Activated CD4-positive, alpha-beta T cell treated with anti-CD3 and anti-CD28 coated beads, Interleukin-2, amount 50 U/mL, for 16 hours (primary cell): ENCODE measurements at places on chromosomes 6 and 20.
A peak's percentile ranks its signal among the peaks of the same experiment; 100 is the strongest.

DNA sequence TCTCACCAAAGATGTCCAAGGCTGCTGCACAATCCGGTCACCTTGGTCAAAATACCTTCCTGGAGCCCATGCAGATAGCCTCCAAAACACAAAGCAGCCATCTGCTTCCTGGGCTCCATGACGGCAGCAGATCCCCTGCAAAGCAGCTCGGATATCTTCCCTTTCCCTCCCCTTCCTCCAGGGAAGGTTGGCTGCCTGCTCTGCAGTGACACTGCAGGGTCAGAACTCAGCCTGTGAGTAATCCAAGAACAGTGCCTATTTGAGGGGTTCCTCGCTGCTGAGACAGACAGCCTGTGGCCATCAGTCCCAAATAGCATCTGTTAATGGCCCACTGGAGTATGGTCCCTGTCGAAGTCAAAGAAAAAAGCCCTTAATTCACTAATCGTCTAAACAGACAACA is 270.8 kb downstream of the PREX1 start:
- no peak for DNase-seq

- peak; percentile 75 for DNase-seq
These were observed 17.8 kb upstream of the HSF2 start for GRCh38 chr6:122381494-122382265.

DNA sequence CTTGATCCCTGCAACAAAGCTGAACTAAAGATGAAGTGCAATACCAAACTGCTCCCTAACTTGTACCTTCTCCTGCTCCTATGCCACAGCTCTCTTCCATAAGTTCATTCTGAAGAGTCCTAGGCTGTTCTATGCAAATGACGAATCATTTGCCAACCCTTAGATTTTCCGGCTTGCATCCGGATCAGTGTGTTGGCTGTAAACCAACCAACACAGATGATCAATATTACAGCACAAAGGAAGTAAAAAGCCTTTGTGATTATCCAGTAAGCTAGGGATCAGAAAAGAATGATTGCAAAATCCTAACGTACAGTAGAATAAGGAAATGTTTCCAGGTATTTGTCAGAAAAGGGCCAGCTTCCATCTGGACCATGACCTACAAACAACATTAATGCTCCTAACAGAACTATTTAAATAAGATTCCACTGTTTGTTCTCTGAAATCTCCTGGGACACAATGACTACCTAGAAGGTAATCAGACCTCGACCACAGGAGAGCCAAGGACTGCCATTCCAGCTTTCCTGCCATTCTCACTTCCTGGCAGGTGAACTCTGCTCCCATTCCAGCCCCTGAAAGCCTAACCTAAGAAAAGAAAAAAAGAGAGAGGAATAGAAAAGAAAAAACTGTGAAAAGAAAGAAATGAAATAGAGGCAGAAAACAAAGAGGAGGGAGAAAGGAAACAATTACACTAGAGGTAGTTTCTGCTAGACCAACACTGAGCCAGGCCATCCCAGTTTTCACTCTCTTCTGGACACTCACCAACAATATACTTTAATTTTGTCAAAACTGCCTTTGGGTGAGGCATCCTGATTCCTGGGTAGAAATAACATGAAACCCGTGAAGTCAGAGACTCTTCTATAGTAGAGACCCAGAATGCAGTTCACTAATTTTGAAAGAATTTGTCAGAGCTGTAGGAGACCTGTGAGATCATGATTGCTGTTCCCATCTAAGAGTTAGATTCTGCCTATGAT is 19.7 kb downstream of the GMDS start:
- no peak for DNase-seq

DNA sequence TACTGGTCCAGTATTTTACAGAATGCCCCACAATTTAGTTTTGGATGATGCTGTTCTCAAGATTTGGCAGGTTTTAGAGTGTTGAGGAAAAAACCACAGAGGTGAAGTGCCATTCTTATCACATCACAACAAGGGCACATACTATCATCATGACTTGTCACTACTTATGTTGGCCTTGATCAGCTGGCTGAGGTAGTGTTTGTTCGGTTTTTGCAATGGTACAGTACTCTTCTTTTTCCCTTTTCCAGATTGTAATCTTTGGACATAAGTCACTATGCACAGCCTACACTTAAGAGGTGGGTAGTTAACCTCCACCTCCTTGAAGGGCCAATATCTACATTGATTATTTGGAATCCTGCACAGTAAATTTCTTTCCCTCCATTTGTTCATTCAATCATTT is 8.8 kb downstream of the TENT5A start:
- no peak for DNase-seq
